ENCODE measurements at places on chromosomes 7 and 10. TPM values are rescaled to one million over a fixed set of nuclear protein-coding genes. Genes with fewer than 3 reads are reported as not detected.

DNA sequence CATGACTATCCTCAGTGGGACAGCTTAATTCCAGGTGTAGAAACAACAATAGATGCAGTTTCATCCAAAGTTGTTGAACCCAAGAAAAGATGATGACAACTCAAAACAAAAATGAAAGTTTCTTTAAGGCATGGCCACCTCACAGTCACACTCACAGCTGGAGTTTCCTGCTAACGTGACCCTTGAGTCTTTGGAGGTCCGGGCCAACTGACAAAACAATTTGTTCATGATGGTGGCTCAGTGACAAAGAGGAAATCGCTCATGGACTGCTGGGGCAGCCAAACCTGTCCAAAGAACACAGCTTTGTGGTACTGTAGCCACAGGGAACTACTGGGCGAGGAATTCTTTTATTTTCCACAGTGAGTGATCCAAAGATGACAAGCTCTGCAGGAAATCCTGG, 96.0 kb upstream of the JCAD start:
- H3K4me3 ChIP-seq, result no peak overlapping the region
- no peak for DNase-seq
- H3K4me1 ChIP-seq, result no peaks in the 10 kb centered on the region
- no peaks in the 10 kb centered on the region for H3K36me3 ChIP-seq

DNA sequence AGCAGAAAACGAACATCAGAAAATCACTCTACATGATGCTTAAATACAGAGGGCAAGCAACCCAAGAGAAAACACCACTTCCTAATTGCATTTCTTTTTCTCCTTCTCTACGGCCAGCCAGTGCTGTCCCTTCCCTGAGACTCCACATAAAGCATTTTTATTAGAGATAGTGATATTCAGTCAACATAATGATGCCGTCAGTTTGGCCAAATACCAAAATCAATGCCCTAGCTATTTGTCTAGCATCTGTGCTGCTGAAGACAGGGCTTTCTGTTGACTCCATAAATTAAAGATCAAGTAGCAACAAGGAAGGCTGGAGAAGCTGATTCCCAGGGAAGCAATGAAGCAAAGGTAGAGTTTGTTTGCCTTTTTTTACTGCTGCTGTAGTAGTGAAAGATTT, 1024.9 kb downstream of the REEP3 start:
- no peak overlapping the region for H3K27ac ChIP-seq
- no peak for DNase-seq
- no peaks in the 10 kb centered on the region for H3K4me1 ChIP-seq

BAZ1B gene
- 83.8 TPM for total RNA-seq

LRRC17 gene
- not detected for total RNA-seq

DNA sequence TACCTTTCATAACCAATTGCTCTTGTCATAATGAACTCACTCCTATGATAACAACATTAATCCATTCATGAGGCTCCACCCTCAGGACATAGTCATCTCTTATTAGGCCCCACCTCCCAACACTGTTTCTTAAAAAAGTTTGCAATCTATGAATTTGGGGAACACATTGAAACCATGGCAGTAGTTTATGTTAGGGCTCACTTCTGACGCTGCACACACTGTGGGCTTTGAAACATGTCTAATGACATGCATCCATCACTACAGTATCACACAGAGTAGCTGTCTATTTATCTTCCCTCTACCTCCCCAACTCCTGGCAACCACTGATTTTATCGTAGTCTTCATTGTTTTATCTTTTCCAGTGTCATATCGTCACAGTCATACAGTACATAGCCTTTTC, 299.8 kb downstream of the GLRX3 start:
- no peak for DNase-seq
- H3K4me3 ChIP-seq, result no peak overlapping the region
- H3K36me3 ChIP-seq, result no peaks in the 10 kb centered on the region
- H3K27me3 ChIP-seq, result no peaks in the 10 kb centered on the region

DNA sequence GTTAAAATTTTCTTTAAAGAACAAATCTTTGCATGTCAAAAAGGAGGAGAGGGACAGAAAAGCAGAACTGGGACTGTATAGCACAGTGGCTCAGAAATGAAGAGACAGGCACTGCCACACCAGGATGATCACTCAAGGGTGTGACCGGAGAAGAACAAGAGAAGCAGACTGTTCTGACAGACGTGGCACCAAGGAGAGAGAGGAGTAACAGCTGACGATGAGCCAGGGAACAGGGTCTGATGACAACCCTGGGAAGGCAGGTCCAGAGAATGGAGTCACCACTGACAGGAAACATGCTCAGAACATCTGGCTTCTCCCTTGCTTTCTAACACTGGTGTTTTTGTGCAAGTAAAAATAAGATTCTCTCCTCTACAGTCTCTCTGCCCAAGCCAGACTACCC, 14.6 kb upstream of the VAX1 start:
- H3K36me3 ChIP-seq, result no peaks in the 10 kb centered on the region
- H3K4me3 ChIP-seq, result no peak overlapping the region
- H3K27ac ChIP-seq, result no peak overlapping the region
- DNase-seq, result no peak
- no peaks in the 10 kb centered on the region for H3K4me1 ChIP-seq
- H3K27me3 ChIP-seq, result peaks cover 57% of the 10 kb centered on the region

DNA sequence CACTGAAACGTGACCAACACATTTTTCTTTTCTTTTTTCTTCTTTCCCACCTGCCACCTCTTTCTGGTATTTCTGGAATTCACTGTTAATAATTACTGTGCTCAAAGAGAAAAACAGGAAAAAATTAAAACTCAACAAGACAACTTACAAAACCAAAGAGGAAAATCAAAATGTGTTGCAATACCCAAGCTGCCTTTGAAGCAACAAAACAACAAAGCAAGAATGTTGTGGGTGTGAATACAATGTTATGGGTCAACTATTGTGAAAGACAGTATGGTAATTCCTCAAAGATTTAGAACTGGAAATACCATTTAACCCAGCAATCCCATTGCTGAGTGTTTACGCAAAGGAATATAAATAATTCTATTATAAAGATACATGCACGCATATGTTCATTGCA, 415.1 kb downstream of the GFRA1 start:
- no peak for DNase-seq
- no peaks in the 10 kb centered on the region for H3K36me3 ChIP-seq
- no peak overlapping the region for H3K27ac ChIP-seq
- no peaks in the 10 kb centered on the region for H3K27me3 ChIP-seq
- H3K4me3 ChIP-seq, result no peak overlapping the region

GRCh38 chr7:120865191-120865981, 7.4 kb upstream of the TSPAN12 start:
- no peaks in the 10 kb centered on the region for H3K36me3 ChIP-seq
- H3K27me3 ChIP-seq, result peaks cover 24% of the 10 kb centered on the region
- H3K4me1 ChIP-seq, result no peaks in the 10 kb centered on the region
- no peak overlapping the region for H3K27ac ChIP-seq

GATA3 gene
- 46.3 TPM for total RNA-seq

- H3K36me3 ChIP-seq, result no peaks in the 10 kb centered on the region
- H3K27me3 ChIP-seq, result peaks cover 39% of the 10 kb centered on the region
- no peak overlapping the region for H3K4me3 ChIP-seq
Measured at GRCh38 chr10:1376384-1376945, 320.3 kb downstream of the WDR37 start.

DNA sequence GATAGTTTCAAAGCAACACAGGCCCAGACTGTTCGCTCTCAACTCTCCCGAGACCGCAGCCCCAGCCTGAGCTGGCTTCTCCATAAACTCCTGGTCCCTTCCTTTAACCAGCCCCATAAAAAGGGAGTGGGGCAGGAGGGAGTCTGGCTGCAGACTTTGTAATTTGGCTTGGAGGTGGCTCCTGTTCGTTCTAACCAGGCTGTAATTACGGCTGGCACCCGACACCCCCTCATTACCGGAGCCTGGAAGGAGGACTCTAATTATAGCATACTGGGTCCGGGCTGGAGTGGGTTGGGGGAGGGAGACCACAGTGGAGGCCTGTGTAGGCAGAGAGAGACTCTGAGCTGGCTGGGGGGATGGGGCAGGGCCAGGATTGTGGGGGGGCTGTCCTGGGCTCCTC, 49.7 kb downstream of the UNC5B start:
- H3K4me1 ChIP-seq, result no peaks in the 10 kb centered on the region
- H3K4me3 ChIP-seq, result no peak overlapping the region
- DNase-seq, result no peak
- H3K27me3 ChIP-seq, result no peaks in the 10 kb centered on the region

MYO3A gene
- not detected for total RNA-seq

DNA sequence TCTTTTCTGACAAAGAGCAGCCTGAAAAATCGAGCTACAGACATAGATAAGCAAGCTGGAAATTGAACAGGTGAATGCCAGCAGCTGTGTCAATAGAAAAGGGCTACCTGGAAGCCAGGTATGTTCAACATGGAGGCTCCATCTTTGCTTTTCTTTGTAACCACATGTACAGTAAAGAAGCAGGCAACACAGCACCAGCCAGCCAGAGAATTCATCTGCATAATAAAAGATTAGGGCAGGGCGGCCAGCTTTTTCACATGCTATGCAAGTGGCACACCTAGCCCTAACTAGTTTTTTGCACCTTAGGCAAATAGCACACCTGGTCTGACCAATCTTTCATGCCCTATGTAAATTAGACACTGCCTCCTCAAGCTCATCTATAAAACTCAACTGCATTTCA, 25.7 kb downstream of the COG5 start:
- H3K27me3 ChIP-seq, result no peaks in the 10 kb centered on the region
- peaks cover 51% of the 10 kb centered on the region for H3K36me3 ChIP-seq
- peaks cover 33% of the 10 kb centered on the region for H3K4me1 ChIP-seq

DNA sequence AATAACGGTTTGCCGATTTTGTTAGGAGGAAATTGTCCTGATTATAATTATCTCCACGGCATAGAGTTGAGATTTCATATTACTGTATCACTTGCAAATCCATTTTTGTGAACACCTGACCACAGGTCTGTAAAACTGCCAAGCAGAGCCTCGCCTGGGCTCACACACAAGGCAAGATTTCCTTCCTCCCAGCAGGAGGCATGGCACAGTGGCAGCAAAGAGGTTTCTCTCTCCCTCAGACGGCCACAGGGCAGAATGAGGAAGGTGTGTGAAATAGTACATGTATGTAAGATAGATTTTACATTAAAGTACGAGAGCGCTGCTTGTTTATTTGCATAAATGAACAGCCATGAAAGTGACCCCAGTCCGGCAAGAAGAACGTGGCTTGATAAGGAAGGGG, 130.1 kb downstream of the CELF2 start:
- H3K27ac ChIP-seq, result peak overlapping the region; percentile 93
- no peaks in the 10 kb centered on the region for H3K36me3 ChIP-seq
- peak overlapping the region; percentile 73 for H3K4me3 ChIP-seq
- peaks cover 90% of the 10 kb centered on the region for H3K4me1 ChIP-seq
- peak; percentile 46 for DNase-seq

DNA sequence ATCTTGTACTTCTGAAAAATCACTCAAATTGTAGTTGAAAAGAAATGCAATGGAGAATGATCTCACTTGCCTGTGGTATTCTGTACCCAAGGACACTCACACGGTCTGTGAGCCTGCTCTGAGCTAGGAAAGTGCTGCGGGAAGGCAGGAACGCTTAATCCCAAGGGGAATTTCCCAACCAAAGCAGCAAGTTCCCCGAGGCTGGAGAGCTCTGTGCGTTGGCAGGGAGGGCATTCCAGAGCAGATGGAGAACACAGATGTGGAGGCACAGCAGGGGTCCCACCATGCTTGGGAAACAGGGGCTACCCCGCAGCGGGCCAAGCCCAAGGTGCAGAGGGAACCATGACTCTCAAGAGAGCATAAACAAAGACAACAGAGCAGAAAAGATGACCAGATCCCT, 13.6 kb downstream of the SVIL start:
- H3K27ac ChIP-seq, result no peak overlapping the region
- no peaks in the 10 kb centered on the region for H3K36me3 ChIP-seq
- no peaks in the 10 kb centered on the region for H3K27me3 ChIP-seq
- no peak for DNase-seq
- no peak overlapping the region for H3K4me3 ChIP-seq

GRCh38 chr10:78542521-78542920, 508.9 kb downstream of the RPS24 start:
- H3K4me3 ChIP-seq, result no peak overlapping the region
- no peaks in the 10 kb centered on the region for H3K36me3 ChIP-seq
- peaks cover 15% of the 10 kb centered on the region for H3K4me1 ChIP-seq
- H3K27me3 ChIP-seq, result peaks cover 9% of the 10 kb centered on the region

INPP5A gene
- 7.5 TPM for total RNA-seq

NEBL gene
- not detected for total RNA-seq
